NCI-H226 (cell line): ENCODE measurements at places on chromosomes 5 and 9.

DNA sequence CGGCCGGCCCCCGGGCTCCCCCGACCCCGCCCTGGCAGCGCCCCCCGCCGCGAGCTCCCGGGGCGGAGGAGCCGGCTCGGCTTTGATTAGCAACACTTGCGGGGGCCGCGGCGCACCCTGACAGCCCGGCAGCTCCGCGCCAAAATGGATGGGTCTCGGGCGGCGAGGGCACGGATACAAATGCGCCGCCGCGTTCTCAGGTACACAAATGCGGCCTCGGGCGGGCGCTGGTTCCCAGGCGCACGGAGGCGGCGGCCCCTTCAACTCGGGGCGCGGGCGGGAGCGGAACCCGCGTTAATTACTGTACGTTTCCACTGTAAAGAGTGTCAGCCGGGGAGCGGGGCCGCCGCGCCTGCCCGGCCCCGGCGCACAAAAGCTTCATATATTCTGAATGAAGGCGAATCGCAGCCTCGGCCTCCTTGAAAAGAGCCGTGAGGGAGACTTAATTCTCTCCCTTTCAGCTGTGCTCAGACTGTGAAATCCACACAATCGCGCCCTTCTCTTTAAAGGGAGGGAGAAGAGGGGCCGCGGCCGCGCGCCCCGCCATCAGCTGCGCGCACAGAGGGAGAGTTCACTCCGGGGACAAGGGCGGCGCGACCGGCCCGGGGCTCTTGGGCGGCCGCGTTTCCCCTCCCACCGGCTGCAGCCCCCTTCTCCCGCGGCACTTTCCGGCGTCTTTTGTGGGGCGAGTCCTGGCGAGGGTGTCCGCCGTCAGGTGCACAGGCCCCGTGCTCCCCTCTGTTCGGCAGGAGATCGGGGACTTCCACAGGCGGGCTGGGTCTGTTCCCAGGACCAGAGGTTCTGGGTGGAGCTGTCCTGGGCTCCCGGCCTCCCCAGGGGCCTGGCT lies 27.0 kb downstream of the MSX2 start:
- no peak for DNase-seq

- peak; percentile 20 for DNase-seq
Measured at GRCh38 chr9:137492464-137493363, 33.6 kb upstream of the NSMF start.

GRCh38 chr9:109182940-109183798 lies 16.1 kb upstream of the FRRS1L start:
- peak; percentile 19 for DNase-seq

DNA sequence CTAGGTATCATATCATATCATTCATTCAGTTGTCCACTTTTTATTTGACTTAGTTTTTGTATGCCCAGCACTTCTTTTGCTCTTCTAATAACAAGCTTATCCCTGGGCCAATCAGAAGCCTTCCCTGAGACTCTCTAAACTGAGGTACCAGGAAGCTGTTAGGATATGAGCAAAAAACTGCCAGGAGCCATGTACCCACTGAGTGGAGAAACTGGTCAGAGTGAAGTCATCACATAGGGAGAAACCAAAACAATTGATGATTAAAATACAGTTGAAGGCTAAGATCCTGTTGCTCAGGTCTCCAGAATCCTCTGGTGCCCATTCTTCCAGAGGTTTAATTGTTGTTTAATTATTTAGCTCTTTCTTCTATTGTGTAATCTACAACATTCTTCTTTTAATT lies 120.2 kb downstream of the KIAA0825 start:
- DNase-seq, result no peak

- no peak for DNase-seq
Measured at GRCh38 chr5:60185231-60186099, 291.9 kb upstream of the PDE4D start.

DNA sequence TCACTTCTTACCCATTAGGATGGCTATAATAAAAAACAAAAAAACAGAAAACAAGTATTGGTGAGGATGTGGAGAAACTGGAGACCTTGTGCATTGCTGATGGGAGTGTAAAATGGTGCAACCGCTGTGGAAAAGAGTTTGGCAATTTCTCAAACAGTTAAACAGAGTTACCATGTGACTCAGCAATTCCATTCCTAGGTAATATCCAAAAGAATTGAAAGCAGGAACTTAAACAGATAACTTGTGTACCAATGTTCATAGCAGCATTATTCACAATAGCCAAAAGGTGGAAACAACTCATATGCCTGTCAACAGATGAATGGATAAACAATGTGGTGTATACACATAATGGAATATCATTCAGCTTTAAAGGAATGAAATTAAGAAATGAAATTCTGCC lies 28.9 kb downstream of the DCP2 start:
- peak; percentile 66 for DNase-seq

GRCh38 chr5:165360366-165360765 lies 1854.9 kb downstream of the MAT2B start:
- DNase-seq, result no peak

DNA sequence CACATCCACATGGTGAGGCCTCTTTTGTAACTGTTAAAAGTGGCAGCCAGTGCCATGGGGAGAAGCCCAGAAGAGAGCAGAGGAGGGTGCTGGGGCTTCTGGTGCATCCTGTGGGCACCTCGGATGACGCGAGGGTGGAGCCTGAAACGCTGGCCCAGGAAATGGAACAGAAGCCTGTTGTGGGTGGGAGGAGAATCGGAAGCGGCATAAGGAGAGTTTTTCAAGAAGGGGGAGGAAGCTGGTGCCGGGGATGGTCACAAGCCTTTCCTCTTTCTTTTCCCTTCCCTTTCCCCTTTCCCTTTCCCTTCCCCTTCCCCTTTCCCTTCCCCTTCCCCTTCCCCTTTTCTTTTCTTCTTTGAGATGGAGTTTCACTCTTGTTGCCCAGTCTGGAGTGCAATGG lies 12.9 kb downstream of the ANKRD33B start:
- no peak for DNase-seq
